A673 (cell line): ENCODE measurements at places on chromosomes 3 and 15.

- no peak for DNase-seq
These were observed 32.1 kb downstream of the IMPG2 start for GRCh38 chr3:101288294-101288693.

DNA sequence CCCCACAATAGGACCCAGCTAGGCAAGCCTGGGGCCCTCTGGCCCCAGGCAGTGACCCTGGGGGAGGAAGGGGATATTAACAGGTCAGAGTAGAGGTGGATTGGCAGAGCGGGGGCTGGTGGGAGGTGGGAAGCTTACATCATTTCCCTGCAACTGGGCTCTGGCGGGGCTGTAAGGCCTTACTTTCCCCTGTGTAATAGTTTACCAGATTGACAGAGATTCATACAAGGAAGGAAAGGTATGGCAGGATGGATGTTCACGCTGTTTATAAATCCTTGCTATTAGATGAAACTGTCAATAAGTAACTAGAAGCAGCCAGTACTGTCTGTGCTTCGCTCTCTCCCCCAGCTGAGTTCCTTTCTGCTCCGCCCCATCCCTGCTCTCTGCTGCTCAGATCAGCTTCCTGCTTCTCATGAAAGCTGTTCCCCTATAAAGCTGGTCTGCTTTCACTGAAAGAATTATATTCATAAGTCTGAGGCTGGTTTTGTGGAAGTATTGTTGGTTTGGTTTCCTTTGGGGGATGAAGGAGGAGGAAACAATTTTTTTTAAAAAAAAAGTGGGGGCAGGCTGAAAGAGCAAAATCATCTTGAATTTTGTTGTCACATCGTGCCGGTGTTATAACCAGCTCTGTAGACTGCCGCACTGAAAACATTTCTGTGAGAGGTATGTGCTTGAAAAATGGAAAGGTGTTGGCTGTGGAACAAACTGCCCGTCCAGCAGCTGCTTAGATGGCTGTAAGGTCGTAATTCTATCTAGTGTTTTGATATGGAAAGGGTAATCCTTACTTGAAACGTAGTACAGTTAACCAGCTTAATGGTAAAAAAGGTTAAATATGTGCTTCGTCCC lies 76.4 kb downstream of the BBX start:
- no peak for DNase-seq

GRCh38 chr15:70152070-70152480 lies 54.4 kb upstream of the TLE3 start:
- no peak for DNase-seq

- DNase-seq = peak; percentile 22
These were observed 403.8 kb upstream of the GBE1 start for GRCh38 chr3:82165266-82165665.

GRCh38 chr3:141253326-141253725 lies 21.7 kb downstream of the PXYLP1 start:
- no peak for DNase-seq

DNA sequence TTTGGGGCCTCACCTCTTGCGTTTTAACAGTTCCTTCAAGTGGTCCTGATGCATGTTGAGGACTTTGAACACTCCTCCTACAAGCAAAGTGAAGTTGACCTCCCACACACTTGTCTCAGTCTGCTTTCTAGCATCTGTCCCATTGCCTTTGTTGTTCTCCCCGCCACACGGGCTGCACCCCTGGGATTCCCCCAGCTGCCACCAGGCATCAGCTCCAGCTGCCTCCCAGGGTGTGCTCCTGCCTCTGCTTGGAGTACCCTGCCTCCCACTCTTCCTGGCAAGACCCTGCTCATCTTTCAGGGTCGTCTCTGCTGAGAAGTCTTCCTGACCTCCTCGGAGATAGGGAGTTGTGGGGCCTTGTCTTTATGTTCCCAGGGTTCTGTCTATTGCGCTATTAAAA lies 52.2 kb downstream of the IGF1R start:
- no peak for DNase-seq

DNA sequence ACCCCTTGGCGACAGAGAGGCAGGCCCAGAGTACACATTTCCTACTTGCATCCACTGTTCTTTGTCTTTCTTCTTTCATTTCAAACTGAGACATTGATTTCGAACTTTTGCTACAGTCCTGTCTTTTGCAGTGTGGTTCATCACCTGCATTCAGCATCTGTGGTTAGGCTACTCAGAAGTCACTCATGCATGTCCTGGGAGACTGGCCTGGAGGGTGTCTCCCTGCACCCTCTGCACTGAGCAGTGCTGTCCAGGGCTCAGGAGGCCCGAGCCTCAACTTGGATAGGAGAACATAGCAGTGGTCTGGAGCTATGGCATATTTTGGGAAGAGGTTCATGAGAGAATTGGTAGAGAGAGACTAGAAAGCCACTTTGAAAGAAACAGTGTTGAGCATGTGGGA lies 240.2 kb upstream of the TPRG1 start:
- no peak for DNase-seq

- no peak for DNase-seq
These were observed 27.1 kb upstream of the OSBPL11 start for GRCh38 chr3:125622381-125622791.

- no peak for DNase-seq
These were observed 49.9 kb upstream of the IGSF11 start for GRCh38 chr3:119084371-119085069.

- DNase-seq = peak; percentile 60
These were observed 205.5 kb downstream of the STAG1 start for GRCh38 chr3:136546720-136547119.

- no peak for DNase-seq
These were observed 176.3 kb upstream of the ZBTB20 start for GRCh38 chr3:115323380-115323779.

GRCh38 chr3:150733373-150733935 lies 29.5 kb downstream of the SIAH2 start:
- peak; percentile 98 for DNase-seq

DNA sequence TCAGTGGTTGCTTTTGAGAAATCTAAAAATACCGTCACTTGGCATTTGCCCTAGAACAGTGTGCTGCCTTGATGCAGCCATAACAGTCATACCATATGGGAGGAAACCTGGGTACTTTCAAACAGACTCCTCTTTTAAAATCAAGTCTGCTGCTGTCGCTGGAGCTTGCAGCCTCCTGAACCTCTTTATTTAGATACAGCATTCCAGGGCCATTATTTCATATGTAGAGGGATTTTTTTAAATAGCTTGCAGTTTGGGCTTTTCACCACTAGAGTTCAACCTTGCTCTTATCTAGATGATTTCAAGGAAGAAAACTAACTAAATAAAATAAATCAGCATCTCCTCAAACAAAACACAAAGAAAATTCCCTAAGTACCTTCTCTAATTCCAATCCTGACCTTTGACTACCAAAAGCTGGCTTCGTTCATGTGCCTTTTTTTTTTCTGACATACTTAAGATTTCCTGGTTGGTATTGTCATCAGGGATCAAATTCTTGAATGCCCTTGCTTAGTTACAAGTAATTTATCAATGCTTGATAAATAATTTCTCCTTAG lies 111.6 kb downstream of the KBTBD8 start:
- DNase-seq = peak; percentile 14

DNA sequence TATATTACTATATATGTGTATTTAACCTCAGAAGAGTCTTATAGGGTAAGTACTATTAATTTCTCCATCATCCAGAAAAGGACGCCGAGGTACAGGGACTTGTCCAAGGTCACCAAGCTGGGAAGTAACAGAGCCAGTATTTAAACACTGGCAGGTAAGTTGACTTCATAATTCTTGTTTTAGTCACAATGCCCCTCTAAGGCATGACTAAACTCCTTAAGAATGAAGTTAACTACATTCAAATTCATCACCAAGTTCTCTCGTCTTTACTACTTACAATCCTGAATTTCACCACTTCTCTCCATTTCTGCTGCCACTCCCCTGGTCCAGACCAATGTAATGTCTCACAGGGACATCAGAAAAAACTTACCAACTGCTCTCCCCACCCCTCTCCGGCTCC lies 312.1 kb downstream of the GRM7 start:
- no peak for DNase-seq

DNA sequence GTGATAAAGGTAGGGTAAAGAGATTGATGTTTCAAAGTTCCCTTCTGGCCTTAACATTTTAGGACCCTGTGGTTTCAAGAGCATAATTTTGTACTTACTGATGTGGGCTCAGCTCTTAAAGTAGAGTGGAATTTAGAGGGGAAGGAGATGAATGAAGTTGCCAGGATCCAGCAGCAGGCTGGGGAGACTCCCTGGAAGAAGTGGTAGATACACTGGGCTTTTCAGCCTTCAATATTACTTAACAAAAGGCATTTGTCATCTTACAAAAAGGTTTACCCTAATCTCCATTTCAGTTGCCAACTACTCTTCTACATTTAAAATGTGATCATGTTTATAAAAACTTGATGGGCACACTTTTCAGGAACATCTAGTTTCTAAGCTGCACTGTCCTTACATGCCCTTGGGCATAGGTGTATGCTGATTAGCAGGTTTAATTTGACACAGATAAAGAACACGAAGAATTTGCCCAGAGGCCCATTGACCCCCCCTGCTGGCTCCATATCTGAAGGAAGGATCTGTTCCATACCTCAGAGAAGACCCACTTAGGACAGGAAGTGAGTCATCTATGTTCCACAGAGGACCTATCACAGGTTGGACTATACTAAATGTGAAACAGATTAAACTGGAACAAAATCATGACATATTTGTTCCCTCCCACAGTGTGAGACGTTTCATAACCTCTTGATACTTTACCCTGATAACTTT lies 93.0 kb upstream of the LPP start:
- DNase-seq = peak; percentile 67

DNA sequence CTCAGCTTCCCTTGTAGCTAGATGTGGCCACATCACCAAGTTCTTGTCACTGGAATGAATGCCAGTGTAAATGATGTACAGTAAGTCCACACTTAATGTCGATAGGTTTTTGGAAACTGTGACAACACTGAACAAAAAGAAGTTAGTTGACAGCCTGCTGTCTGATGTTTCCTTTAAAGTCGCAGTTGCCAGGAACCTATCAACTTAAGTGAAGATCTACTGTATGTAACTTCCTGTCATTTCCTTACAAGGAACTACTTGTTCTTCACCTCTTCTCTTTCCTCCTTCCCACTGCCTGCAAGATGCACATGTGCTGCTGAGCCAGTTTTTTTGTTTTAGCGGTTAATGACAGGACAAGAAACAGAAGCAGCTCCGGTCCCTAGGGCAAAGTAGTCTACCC lies 44.6 kb downstream of the HDGFL3 start:
- no peak for DNase-seq

DNA sequence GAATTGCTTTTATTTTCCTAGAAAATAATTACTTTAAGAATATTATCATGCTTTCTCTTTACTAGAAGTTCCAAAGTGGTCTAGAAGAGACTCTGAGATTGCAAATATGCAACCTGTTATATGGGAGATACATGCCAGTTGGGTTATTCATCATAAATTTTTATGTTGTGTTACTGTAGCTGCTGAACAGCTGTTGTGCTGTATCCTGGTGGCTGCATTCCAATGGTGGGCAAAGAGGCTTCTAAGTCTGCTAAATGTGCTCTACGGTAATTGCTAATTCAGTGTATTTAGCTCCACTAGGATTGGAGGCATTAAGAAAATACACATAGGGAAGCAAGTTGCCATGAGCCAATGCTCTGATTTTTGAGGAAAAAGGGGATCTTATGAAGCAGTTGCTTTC lies 409.0 kb downstream of the TUSC7 start:
- no peak for DNase-seq

DNA sequence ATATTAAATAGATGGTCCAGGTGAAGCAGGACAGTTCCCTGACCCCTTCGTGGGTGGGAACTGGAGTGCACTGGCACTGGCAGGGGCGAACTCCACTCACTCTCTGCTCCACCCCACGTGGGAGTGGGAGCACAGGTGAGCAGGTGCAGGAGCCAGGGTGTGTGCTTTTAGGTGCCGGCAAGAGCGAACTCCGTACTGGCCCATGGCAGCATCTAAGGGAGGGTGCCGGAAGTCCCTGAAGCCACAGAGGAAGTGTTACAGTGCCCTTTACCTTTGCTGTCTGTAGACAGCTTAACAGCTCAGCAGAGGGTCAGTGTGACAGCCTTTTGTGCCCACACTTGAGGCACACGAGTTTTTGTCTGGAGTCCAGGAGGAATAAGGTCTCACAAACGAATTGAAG lies 26.7 kb upstream of the PIAS1 start:
- no peak for DNase-seq

DNA sequence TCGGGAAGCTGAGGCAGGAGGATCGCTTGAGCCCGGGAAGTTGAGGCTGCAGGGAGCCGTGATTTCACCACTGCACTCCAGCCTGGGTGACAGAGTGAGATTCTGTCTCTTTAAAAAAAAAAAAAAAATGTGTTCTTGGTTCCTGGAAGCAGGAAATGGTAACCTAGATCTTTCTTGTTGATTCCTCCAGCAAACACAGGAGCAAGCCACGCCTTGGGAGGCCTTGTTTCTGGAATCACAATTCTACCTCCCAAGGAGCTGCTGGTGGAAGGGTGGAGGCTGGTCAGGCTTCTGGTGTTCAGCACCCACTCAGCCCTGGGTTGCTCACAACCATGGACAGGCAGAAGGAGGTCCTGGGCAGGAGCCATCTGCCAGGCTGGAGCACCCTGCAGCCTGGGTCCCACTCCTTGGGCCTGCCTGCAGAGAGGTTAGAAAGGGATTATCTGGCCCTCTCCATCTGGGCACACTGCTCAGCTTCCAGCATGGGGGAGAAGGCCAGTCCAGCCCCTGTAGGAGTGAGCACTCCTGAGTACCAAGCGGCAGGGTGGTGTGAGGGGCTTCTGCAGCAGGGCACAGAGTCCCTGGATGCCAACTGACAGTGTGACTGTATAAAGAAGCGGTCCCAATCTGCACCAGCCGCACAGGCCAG lies 65.6 kb downstream of the ABTB1 start:
- DNase-seq = no peak

GRCh38 chr3:128846486-128846891 lies 32.9 kb upstream of the ACAD9 start:
- DNase-seq = no peak

GRCh38 chr3:184500344-184500923 lies 61.2 kb upstream of the EPHB3 start:
- peak; percentile 57 for DNase-seq

DNA sequence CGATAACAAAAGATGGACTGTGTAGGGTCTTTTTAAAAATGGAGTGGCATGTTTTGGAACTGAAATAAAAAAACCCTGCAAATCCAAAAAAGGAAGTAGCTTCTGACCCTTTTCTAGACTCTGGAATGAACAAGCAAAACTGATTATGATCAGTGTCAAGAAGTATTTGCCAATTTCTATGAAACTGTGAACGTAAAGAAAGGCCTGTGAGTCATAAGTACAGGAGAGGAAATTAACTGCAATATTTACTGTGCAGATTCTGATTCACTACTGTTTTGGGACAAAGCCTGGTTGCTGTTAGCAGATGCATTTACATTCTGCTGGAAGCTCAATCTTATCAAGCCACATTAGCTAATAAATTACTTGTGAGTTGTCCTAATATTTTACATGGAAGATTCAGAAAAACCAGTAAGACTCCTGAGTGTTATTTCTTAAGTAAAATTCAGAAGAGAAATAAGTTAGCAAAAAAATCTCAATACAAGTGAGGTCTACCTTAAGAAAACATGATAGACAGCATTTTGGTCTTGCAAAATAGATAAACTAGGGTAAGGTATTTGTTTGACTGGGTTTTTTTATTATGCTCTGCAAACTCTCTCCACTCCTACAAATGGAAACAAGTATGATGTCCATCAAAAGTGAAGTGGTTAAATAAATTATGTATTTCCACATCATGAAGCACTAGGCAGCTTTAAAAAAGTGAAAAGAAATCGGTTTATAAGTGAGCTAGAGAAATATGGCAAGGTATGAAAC lies 90.2 kb upstream of the LMOD3 start:
- peak; percentile 14 for DNase-seq
